ENCODE measurements at places on chromosomes 3 and 15. TPM values are rescaled to one million over a fixed set of nuclear protein-coding genes. Genes with fewer than 3 reads are reported as not detected.

RETNLB gene
- not detected for total RNA-seq

DYNC1LI1 gene
- total RNA-seq = 10.3 TPM

AADACL2 gene
- not detected for total RNA-seq

FSTL1 gene
- 11.1 TPM for total RNA-seq

CRABP1 gene
- 0.60 TPM for total RNA-seq

EXD1 gene
- not detected for total RNA-seq

HHLA2 gene
- 2.8 TPM for total RNA-seq

PP2D1 gene
- not detected for total RNA-seq

DNA sequence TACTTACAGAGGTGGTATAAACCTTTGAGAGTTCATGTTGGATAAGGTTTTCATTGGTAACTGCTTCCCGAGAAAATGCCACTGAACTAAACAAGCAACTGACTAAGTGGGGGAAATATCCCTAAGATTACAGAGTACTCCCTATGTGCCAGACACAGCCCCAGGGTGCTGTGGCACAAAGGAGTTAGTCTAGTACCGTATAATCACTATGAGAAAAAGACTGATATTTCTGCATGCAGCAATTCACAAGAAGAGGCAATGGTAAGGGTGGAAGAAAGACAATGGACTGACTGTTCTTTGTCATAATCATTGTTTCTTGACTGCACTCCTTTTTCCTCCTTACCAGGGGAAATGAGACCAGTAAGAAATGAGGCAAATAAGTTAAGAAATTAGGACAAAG lies 20.0 kb upstream of the SLC25A26 start:
- no peak overlapping the region for H3K4me3 ChIP-seq
- no peak for DNase-seq
- no peaks in the 10 kb centered on the region for H3K4me1 ChIP-seq
- no peaks in the 10 kb centered on the region for H3K27me3 ChIP-seq
- no peak overlapping the region for H3K27ac ChIP-seq

DNA sequence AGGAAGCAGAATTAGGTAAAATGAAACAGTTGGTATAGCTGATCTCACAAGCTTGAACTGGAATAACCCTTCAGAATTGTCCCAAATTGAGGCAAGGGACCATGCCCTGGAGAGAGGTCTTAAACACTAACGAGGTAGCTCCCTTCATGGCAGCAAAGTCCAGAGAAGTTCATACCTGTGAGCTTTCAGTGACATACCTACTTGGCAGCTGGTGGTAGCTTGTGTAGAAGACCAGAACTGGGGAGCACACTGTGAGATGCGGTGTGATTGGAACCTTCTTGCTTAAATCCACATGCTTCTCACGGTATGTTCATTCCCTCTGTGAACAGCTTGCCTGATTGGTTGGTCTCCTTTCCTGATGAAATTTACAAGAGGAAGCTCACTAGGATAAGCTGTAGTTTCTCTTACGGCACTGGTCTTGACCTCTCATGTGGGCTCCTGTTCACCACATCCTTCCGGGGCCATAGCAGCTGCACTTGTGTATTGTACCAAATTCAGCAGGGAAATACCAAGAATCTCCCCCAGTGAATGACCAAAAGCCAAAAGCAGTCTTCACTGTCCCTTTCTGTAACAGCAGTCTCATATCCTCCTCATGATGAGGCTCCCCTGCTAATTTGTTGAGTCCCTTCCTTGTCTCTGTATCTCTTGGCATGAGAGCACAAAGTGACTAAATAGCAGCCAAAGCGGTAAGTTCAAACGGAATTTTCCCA lies 483.7 kb upstream of the FRG2C start:
- H3K36me3 ChIP-seq = no peaks in the 10 kb centered on the region
- H3K27ac ChIP-seq = no peak overlapping the region
- H3K27me3 ChIP-seq = no peaks in the 10 kb centered on the region
- DNase-seq = no peak
- no peaks in the 10 kb centered on the region for H3K4me1 ChIP-seq

DNA sequence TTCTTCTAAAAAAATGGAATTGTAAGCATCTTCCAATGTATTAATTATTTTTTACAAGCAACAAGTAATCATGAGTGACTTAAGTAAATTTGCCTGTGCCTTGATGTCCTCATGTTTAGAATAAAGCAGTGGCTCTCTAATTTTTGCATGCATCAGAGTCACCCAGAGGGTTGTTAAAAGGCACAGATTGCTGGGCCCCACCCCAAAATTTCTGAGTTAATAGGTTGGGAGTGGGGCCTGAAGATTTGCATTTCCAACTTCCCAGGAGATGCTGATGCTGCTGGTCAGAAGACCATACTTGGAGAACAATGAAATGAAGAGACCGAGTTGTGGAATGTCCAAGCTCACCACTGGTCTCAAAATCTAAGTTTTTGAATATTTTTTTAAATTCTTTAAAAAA lies 70.2 kb downstream of the ARHGAP31 start:
- DNase-seq = no peak
- no peaks in the 10 kb centered on the region for H3K27me3 ChIP-seq
- no peak overlapping the region for H3K4me3 ChIP-seq

- no peaks in the 10 kb centered on the region for H3K27me3 ChIP-seq
- no peaks in the 10 kb centered on the region for H3K36me3 ChIP-seq
- H3K4me3 ChIP-seq = no peak overlapping the region
- H3K4me1 ChIP-seq = no peaks in the 10 kb centered on the region
- H3K27ac ChIP-seq = no peak overlapping the region
- no peak for DNase-seq
These were observed 39.6 kb downstream of the CLDN11 start for GRCh38 chr3:170458285-170458684.

DNA sequence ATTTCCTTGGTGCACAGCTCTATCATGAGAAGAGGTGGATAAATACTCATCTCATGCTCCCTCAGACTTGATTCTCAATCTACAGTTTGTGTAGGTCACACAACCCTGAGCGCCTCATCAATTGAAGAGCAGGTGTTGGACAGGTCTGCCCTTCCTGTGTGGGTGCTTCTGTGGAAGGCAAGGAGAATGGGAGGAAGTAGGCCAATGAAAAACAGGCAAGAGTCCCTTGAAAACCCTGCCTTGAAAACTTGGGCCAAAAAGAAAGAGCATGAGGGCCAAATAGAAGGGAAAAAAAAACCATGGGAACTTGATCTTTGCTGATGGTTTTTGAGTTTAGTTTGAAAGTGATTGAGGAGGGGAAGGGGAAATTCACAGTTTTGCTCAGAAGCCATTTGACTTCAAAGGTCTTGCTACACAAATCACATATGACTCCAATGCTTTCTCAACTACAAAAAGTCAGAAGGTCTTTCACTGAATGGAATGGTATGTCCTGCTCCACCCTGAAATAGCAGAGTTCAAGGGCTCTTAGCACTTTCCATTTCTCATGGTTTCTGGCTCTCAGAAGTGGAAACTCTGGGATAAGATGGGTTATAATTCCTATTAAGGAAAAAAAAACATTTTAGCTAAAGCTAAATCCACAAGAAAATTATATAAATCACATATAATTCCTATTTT lies 37.2 kb upstream of the TM4SF1 start:
- H3K27ac ChIP-seq = no peak overlapping the region
- no peak overlapping the region for H3K4me3 ChIP-seq
- no peaks in the 10 kb centered on the region for H3K27me3 ChIP-seq
- H3K4me1 ChIP-seq = peaks cover 3% of the 10 kb centered on the region
- DNase-seq = no peak

- peaks cover 5% of the 10 kb centered on the region for H3K36me3 ChIP-seq
- no peaks in the 10 kb centered on the region for H3K4me1 ChIP-seq
- no peak overlapping the region for H3K27ac ChIP-seq
- no peak overlapping the region for H3K4me3 ChIP-seq
- no peak for DNase-seq
These were observed 51.7 kb downstream of the GOLIM4 start for GRCh38 chr3:168044049-168044448.

DNA sequence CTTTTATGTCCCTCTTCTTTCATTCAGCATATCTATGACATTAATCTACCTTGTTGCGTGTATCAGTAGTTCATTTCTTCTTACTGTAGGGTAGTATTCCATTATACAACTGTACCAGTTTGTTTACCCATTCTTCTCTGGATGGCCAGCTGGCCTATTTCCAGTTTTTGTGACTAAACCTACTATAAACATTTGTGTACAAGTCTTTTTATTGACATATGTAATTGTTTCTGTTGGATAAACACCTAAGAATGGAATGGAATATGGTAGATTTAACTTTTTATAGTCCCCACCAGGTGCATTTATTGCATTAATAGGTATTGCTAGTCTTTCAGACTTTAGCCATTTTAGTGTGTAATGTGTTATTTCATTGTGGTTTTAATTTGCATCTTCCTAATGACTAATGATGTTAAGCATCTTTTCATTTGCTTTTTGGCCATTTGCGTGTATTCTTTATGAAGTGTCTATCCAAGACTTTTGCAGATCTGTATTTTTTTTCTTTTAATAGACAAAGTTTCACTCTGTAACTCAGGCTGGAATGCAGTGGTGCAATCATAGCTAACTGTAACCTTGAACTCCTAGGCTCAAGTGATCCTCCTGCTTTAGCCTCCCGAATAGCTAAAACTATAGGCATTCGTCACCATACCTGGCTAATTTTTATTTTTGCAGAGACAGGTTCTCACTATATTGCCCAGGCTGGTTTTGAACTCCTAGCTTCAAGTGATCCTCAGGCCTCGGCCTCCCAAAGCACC lies 41.9 kb upstream of the XRN1 start:
- DNase-seq = no peak
- no peak overlapping the region for H3K27ac ChIP-seq
- no peaks in the 10 kb centered on the region for H3K27me3 ChIP-seq
- peaks cover 36% of the 10 kb centered on the region for H3K36me3 ChIP-seq
- no peak overlapping the region for H3K4me3 ChIP-seq

DNA sequence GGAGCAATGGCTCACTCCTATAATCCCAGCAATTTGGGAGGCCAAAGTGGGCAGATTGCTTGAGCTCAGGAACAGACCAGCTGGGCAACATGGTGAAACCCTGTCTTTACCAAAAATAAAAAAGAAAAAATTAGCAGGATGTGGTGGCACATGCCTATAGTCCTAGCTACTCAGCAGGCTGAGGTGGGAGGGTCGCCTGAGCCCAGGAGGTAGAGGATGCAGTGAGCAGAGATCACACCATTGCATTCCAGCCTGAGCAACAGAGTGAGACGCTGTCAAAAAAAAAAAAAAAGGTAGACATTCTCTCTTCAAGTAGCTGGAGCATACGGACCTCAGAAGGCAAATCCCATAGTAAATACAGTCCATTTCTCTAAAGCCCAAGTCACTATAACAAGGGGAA lies 7.1 kb upstream of the C3orf80 start:
- H3K27me3 ChIP-seq = no peaks in the 10 kb centered on the region
- H3K4me1 ChIP-seq = no peaks in the 10 kb centered on the region
- H3K27ac ChIP-seq = no peak overlapping the region
- no peak overlapping the region for H3K4me3 ChIP-seq

GRCh38 chr3:24310887-24311286 lies 183.8 kb downstream of the THRB start:
- no peak overlapping the region for H3K27ac ChIP-seq
- DNase-seq = no peak
- H3K27me3 ChIP-seq = no peaks in the 10 kb centered on the region
- H3K36me3 ChIP-seq = no peaks in the 10 kb centered on the region
- H3K4me1 ChIP-seq = peaks cover under 1% of the 10 kb centered on the region

- no peak for DNase-seq
- H3K4me1 ChIP-seq = no peaks in the 10 kb centered on the region
- H3K4me3 ChIP-seq = no peak overlapping the region
- H3K27me3 ChIP-seq = no peaks in the 10 kb centered on the region
These were observed 61.4 kb downstream of the BCHE start for GRCh38 chr3:165775824-165776223.

- no peaks in the 10 kb centered on the region for H3K27me3 ChIP-seq
- H3K4me3 ChIP-seq = no peak overlapping the region
- H3K4me1 ChIP-seq = peaks cover 23% of the 10 kb centered on the region
- H3K27ac ChIP-seq = peak overlapping the region; percentile 30
- no peak for DNase-seq
These were observed 14.9 kb upstream of the HES1 start for GRCh38 chr3:194120789-194121770.

GRCh38 chr3:61885414-61885813 lies 324.0 kb downstream of the PTPRG start:
- peaks cover 5% of the 10 kb centered on the region for H3K4me1 ChIP-seq
- H3K36me3 ChIP-seq = no peaks in the 10 kb centered on the region
- H3K4me3 ChIP-seq = no peak overlapping the region
- H3K27me3 ChIP-seq = no peaks in the 10 kb centered on the region
- no peak for DNase-seq

GRCh38 chr3:29683018-29683993 lies 402.4 kb downstream of the RBMS3 start:
- H3K4me3 ChIP-seq = no peak overlapping the region
- no peak overlapping the region for H3K27ac ChIP-seq
- DNase-seq = no peak
- peaks cover 10% of the 10 kb centered on the region for H3K4me1 ChIP-seq
- no peaks in the 10 kb centered on the region for H3K27me3 ChIP-seq

DNA sequence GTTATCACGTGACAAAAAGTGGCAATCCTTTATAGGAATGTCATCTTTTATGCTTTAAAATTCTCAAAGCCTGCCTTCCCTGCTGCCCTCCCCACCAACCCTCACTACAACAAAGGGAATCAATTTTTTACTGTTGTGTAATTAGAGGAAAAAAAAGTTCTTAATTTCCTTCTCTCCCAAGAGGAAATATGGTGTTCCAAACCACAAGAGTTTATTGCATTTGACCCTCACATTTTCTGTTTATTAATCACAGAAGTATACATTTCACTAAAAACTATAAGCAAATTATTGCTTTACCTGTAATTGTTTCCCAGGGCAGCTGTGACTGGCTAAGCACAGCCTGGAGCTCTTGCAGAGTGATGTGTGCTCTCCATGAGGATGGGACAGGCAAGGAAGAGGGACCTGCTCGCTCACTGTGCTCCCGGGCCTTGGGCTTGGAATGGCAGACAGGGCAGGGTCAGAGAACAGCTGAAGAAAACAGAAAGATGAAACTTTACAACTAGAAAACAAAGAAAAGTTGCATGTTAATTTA lies 31.3 kb upstream of the ATP10A start:
- no peak for DNase-seq
- H3K4me3 ChIP-seq = no peak overlapping the region
- H3K27me3 ChIP-seq = no peaks in the 10 kb centered on the region
- no peaks in the 10 kb centered on the region for H3K4me1 ChIP-seq

DNA sequence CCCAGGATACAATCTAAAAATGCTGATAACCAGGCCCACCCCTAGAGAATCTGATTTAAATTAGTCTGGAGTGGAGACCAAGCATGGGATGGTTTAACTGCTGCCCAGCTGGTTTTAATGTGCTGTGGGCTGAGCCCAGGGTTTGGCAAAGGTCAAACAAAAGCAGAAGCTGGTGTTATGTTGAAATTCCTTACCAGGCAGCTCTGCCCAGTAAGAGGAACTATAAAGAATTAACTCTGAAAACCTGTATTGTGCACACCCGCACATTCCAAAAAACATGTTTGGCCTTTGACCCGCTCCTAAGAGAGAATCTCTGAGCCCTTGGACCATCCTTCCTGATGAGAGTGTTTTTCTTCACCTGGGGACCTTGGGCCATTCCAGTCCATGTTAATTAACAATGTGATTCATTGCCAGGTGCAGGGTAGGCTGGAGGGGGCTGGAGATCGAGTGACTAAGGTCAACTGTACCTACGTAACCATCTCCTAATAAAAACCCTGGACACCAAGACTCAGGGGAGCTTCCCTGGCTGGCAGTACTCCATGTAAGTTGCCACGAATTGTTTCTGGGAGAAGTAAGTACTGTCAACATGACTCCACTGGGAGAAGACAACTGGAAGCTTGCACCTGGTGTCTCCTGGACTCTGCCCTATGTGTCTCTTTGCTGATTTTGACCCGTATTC lies 10.9 kb downstream of the CCDC13 start:
- H3K27ac ChIP-seq = no peak overlapping the region
- H3K36me3 ChIP-seq = no peaks in the 10 kb centered on the region
- H3K27me3 ChIP-seq = no peaks in the 10 kb centered on the region
- H3K4me1 ChIP-seq = no peaks in the 10 kb centered on the region
- DNase-seq = no peak
